ENCODE measurements at places on chromosomes 2 and 18. TPM values are rescaled to one million over a fixed set of nuclear protein-coding genes. Genes with fewer than 3 reads are reported as not detected.

DNA sequence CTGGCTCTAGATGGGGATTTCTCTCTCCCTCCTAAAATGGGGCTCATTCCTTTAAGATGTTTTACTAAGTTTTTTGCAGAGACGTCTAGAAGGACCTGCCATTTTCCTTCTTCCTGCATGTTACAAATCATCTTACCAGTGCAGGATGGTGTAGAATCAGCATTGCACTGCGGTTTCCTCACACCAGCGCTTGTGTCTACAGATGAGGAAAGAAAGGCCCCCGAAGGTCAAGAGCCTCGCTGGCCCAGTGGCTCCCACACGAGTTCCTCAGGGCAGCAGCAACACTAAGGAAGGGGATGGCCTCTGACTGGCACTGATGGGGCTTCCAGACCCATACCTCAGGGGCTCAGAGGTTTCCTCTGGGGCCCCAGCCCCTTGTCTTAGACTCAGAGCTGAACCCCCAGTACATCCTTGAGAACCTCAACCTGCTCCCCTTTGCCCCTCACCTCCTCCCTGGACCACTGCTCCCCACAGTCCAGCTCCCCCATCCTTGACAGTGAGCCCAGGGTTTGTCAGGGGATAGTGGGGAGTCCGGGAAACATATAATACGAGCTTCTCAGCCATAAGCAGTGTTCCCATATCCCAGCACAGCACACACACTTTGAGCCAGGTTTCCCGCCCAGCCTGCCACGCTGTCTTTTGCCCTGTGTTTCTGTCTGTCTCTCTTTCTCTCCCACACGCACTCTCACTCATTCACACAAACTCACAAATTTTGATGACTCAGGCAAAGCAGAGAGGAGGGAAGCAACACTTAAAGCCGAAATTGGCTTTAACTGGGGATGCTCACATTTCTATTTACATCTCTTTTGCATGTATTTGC lies 29.4 kb downstream of the ZFP36L2 start:
- DNase-seq = no peak

DNA sequence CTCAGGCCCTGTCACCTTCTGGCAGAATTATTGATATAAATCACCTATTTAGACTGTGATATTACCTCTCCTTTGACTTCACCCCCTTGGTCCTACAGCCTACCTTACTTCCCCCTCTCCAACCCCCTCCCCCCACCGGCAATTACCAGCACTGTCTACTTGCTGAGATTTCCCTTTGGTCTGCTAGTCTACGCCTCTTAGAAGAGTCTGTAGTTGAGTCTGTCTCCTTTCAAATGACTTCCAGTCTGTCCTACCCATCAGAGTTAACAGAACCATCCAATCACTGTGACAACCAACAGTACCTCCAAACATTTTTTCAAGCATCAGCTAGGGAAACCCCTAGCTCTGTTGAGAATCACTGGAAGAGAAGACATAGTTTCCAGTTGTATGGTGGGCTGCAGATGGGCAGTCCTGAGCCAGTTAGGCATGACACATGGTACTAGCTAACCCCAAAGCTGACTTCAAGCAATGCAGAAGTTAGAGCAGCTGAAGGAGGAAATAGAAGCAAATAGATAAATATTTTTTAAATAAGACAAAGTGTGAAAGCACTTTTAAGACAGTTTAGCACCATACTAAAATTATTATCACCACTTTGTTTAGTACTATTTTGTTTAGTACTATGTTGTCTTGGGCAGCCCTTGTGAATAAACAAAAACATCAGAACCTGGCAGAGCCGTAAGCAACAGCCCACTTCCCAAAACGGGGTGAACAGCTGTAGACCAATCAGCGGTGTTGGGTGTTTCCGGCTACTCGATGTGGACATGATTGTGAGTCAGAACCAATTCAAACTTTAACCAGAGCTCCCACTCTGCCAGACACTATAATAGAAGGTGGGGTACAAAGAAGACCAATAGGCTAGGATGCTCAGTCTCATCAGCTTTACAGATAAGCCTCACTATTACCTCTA lies 2.7 kb upstream of the ASNSD1 start:
- no peak for DNase-seq

- DNase-seq = no peak
These were observed 202.6 kb upstream of the SMAD2 start for GRCh38 chr18:48132797-48133655.

DNA sequence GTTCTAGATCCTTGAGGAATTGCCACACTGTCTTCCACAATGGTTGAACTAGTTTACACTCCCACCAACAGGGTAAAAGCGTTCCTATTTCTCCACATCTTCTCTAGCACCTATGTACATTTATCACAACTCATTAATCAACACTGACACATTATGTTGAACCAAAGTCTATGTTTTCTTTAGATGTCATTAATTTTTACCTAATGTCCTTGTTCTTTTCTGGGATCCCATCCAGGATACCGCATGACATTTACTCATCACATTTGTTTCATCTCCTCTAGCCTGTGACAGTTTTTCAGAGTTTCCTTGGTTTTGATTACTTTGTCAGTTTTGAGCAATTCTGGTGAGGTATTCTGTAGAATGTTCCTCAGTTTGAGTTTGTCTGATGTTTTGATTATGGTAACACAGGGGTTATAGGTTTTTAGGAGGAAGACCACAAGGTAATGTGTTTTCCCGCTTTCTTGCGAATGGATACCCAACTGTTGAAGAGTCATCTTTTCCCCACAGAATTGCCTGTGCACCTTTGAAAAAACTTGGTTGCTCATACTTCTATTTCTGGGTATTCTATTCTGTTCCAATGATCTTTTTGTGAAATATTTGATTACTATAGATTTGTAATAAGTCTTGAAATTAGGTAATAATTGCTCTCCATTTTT lies 3.0 kb upstream of the UGT1A9 start:
- DNase-seq = no peak

DNA sequence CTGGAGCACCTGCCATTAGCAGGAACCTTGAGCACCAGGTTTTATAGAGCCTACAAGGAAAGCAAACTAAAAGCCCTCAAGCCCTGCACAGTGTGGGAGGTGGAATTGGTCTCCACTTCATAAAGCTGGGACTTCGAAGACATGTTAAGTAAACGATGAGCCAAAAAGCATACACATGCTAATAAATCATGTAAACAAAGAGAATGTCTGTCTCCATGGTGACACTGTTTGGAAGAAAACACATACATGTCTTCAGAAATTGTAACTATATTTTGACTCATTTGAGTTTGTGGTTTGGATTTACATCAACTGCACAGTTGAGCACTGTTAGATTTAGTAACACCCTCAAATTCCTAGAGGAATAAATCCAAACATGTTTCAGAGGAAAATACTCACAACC lies 978.5 kb upstream of the LRRTM1 start:
- DNase-seq = no peak

DNA sequence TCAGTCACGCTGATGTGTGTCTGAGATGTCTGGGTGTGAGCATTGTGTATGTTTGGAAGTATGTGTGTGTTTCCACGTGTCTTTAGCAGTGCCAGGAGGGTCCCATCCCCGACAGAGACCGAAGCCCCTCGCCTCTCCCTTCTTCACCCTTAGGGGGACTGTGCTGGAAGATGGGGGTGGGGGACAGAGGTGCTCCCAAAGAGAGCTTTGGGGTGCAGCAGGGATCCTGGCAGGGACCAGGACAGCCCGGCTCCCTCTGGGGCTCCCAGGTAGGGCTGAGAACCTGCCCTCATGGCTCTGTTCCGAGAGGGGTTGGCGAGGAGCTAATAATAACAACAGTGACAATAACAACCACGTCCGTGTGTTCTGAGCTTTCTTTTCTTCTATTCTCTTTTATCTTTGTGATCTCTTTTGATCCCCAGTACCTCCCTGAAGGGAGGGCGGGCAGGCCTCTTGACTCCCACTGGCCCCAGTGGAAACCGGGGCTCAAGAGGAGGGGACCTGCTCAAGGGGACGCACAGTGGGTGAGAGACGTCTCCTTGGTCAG lies 57.6 kb downstream of the SMAD7 start:
- peak; percentile 78 for DNase-seq

DNA sequence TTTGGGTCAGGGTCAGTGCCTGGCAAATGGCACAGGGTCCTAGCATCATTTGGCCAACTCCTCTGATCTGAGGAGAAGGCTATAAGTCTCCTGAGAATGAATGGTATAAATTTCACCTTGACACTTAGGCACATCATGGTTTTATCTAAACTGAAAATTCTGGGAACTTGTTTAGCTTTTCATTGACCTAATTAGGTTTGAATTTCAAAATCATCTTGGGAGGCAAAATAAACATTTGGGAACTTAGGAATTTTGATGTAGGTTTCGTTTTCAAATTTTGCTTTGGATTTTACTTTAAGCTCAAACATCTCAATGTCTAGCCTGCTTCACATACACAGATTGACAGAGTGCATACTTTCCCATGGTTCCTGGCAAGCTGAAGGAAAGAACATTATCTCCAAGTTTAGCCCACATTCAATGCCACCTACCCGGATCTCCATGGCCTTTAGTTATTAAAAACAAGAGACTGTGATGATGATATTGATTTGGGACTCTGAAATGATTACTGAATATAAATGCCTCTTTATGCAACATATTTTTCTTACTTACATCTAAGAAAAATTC lies 44.5 kb downstream of the MYOM1 start:
- no peak for DNase-seq

DNA sequence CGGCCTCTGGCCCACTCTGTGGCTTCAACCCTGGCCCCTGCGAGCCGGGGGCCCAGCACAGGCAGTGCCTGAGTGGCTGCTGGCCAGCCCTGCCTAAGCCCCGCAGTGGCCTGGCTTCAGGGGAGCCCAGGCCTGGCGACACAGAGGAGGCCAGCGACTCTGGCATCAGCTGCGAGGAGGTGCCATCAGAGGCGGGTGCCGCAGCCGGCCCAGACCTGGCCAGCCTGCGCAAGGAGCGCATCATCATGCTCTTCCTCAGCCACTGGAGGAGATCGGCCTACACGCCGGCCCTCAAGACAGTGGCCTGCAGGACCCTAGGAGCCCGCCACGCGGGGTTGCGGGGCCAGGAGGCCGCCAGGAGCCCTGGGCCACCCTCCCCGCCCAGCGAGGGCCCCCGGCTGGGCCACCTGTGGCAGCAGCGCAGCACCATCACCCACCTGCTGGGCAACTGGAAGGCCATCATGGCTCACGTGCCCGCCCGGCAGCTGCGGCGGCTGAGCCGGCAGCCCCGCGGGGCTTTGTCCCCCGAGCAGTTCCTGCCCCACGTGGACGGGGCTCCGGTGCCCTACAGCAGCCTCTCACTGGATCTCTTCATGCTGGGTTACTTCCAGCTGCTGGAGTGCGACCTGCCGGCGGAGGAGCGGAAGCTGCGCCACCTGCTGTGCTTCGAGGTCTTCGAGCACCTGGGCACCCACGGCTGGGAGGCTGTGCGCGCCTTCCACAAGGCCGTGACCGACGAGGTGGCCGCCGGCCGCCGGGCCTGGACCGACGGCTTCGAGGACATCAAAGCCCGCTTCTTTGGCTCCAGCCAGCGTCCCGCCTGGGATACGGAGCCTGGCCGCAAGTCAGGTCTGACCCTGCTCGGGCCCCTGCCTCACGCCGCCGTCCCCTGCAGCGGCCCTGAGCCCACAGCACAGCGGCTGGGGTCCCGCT lies 7.5 kb upstream of the KLHL30 start:
- DNase-seq = no peak

- no peak for DNase-seq
These were observed 29.7 kb upstream of the FAHD2A start for GRCh38 chr2:95372845-95373244.

- no peak for DNase-seq
These were observed 125.1 kb upstream of the TNP1 start for GRCh38 chr2:216984937-216985336.

GRCh38 chr18:26802330-26803200 lies 62.9 kb downstream of the AQP4 start:
- no peak for DNase-seq

- DNase-seq = no peak
These were observed 75.3 kb upstream of the CYP26B1 start for GRCh38 chr2:72222829-72223564.

DNA sequence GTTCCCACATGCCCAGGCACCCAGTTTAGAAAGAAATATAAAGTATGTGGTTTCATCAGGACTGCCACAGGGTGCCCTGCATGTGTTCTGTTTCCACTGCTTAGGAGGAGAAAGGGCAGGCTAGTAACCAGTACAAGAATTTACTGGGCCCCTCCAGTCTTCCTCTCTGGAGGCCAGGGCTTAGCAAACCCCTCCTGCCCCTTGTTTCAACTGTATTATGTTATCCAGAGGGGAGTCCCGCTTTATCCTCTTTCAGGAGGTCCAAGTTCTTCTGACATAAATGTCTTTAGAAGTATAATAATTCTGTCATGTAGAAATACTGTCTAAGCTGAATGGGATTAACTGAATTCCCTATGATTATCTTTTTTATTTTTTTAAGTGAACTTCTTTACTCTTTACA lies 132.1 kb downstream of the WDSUB1 start:
- DNase-seq = no peak

DNA sequence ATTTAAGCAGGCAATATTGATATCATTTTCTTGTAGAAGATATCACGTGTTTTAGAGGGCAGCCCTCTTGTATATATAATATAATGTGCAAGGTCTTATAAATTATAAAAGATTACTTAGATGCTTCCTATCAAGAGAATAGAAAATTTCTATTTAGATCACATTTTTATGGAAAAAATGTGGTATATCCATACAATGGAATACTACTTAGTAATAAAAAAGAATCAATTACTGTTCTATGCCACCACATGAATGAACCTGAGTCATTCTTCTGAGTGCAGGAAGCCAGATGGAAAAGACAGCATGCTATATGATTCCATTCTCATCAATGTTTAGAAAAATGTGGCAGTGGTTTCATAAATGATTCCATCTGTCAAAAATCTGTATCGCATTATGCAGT lies 23.6 kb downstream of the CYP27C1 start:
- DNase-seq = no peak

GRCh38 chr2:16128746-16129610 lies 188.6 kb downstream of the MYCN start:
- peak; percentile 61 for DNase-seq

The PLA2R1 gene
- 43.8 TPM for total RNA-seq

The PSMG2 gene
- 60.9 TPM for total RNA-seq

The IL1R2 gene
- total RNA-seq = 75.0 TPM

The GCKR gene
- not detected for total RNA-seq

The HOXD10 gene
- not detected for total RNA-seq

The TNFAIP6 gene
- total RNA-seq = 0.58 TPM

The CFC1B gene
- not detected for total RNA-seq

The TLX2 gene
- total RNA-seq = not detected
